GM18507 (cell line): ENCODE measurements at places on chromosomes 6 and 20.

DNA sequence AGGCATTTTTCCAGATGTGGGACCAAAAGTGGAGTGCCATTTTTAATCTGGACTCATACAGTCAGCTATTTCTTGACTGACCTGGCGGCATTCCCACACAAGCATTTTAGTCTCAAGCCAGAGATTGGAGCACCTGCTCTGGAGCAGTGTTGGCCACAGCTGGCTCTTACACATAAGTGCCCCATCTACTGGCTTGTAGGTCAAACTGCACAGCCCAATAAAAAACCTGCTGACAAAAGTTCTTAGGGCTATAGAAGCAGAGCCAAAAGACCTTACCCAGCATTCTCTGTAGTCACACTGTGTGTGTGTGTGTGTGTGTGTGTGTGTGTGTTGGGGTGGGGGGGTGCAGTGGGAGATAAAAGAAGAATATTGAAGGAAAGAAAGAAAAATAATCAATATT lies 38.6 kb upstream of the SENP6 start:
- no peak for DNase-seq

DNA sequence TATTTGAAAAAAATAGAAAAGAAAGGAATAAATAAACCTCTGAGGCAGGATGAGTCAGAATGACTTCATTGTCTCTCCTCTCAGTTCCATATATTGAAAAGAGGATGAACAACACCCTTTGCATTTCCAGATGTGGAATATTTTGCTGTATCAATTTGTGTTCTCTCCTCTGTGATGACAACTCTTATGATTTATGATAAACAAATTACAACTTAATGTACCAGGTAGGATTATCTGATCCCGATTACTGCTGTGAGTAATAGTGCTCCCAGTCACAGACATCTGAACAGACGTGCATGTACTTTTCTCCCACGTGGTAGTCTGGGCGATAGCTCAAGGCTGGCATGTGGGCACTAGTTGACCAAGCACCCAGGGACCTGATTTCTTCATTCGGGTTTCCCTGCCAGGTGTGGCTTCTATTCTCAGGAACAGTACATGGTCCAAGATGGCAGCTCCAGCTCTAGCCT lies 142.1 kb upstream of the SULF2 start:
- no peak for DNase-seq

DNA sequence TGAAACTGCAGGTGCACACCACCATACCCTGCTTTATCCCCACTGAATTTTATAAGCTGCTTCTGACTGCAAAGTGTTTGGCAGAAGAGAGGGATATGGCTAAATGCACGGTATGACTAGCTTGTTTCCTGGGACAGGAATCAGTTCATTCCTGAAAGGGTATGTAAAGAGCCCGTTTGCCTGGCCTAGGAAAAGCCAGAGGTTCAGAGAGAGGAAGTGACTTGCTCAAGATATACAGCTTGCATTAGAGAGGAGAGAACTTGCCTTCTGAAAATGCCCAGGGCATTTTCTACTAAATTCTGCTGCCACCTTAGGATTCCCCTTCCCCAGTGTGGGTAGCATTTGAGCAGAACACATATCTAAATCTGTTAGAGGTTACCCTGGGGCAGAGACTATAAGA lies 683 bp upstream of the GCNT2 start:
- DNase-seq = no peak

- no peak for DNase-seq
Measured at GRCh38 chr6:11370191-11371018, 137.9 kb upstream of the NEDD9 start.

DNA sequence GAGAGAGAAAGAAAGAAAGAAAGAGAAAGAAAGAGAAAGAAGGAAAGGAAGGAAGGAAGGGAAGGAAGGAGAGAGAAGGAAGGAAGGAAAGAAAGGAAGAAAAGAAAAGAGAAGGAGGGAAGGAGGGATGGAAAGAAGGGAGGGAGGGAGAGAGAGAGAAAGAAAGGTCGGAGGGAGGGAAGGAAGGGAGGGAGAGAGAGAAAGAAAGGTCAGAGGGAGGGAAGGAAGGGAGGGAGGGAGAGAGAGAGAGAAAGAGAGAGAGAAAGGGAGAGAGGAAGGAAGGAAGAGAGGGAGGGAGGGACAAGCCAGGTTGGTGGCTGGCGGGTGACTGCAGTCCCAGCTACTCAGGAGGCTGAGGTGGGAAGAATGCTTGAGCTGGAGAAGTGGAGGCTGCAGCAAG lies 27.3 kb upstream of the ZNF184 start:
- DNase-seq = no peak

GRCh38 chr20:31572701-31573554 lies 32.2 kb upstream of the ID1 start:
- DNase-seq = peak; percentile 74

DNA sequence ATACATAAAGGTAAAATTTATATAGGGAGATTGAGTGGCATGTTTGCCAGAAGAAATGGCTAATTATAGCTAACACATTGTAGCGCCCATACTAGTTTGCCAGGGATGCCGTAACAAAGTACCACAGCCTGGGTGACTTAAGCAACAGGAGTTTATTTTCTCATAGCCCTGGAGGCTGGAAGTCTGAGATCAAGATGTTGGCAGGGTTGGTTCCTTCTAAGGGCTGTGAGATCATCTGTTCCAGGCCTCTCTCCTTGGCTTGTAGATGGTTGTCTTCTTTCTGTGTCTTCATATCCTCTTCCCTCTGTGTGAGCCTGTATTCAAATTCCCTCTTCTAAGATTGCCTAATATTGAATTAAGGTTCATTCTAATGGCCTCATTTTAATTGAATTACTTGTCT lies 417.5 kb upstream of the OPRM1 start:
- no peak for DNase-seq

GRCh38 chr6:111592726-111593511 lies 12.8 kb downstream of the TRAF3IP2 start:
- no peak for DNase-seq

- DNase-seq = no peak
Measured at GRCh38 chr20:36141310-36141709, 13.2 kb upstream of the EPB41L1 start.

DNA sequence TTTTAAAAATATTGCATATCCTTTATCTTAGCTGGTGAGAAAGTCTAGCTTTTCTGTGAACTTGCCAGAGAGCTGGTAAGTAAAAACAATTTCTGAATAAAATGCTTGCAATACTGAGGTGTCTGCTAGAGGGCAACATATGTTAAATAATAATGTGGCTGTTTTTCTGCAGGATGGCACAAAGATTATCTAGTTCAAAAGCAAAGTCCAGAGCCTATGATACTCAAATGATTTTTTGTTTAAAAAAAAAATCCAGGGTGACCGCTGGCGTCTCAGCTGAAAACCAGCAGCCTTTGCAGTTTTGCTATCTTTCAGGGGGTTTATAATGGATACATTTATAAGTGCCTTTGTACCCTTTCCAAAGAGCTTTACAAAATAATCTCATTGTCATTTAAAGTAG lies 194.9 kb downstream of the PHACTR1 start:
- no peak for DNase-seq
